Stimulated activated CD4-positive, alpha-beta T cell treated with anti-CD3 and anti-CD28 coated beads, Interleukin-1b, Interleukin-23, amount 100 ng/mL, for 4 hours (primary cell): ENCODE measurements at places on chromosomes 13 and 19.

DNA sequence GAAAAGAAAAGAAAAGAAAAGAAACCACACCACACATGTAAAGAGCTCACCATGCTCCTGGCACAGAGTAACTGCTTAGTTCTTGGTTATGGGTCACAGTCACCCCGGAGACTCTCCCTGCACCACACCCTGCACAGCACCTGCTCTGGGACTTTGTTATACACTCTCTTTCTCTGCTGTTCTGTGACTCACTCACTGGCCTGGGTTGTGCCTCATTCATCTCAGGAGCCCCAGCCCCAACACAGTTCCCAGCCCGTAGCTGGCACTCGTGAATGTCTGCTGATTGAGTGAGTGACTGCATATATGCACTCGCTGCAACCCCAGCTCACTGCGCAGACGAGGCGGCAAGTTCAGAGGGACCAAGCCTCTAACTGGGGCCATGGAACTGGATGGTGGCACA, 22.9 kb upstream of the ZNF507 start:
- no peak for DNase-seq

- no peak for DNase-seq
These were observed 1533.3 kb upstream of the SPRY2 start for GRCh38 chr13:81874253-81874652.

DNA sequence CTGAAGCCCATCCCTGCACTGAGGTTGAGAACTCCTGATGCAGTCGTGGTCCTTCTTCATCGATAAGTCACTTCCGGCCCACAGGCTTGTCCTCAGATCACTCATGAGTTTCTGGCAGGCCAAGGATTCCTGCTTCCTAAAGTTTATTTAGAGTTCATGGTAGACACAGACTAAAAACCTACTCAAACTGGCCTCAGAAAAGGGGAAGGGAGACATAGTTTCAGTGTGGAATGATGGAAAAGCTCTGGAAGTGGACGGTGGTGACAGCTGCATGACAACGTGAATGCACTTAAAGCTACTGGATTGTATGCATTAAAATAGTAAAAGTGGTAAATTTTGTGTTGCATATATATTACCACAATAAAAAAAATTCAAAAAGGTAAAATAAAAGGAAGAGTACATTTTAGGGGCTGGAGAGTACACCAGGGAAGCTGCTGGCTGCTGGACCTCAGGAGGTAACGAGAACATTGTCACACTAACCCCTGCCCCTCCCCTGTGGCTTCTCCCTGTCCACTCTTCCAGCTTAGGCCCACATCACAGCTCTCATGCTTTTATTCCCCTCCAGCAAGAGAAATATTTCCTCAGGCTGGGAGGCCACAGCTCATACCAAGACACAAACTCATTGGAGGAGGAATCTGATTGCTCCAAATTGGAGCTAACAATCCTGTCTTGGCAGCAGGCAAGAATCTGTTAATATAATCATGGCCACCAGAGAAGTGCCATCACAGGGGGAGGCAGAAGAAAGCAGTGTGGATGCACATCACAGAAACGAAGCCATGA, 741.0 kb downstream of the UQCRFS1 start:
- DNase-seq, result no peak

DNA sequence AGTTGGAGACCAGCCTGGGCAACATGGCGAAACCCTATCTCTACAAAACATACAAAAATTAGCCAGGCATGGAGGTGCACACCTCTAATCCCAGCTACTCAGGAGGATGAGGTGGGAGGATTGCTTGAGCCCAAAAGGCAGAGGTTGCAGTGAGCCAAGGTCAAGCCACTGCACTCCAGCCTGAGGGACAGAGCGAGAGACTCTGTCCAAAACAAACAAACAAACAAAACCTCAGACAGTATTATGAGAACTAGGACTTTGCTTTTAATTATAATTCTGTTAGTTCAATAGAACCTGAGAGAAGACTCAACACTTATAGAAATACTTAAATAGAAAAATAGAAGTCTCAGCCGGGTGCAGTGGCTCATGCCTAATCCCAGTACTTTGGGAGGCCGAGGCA, 31.1 kb upstream of the TPM4 start:
- DNase-seq, result no peak

DNA sequence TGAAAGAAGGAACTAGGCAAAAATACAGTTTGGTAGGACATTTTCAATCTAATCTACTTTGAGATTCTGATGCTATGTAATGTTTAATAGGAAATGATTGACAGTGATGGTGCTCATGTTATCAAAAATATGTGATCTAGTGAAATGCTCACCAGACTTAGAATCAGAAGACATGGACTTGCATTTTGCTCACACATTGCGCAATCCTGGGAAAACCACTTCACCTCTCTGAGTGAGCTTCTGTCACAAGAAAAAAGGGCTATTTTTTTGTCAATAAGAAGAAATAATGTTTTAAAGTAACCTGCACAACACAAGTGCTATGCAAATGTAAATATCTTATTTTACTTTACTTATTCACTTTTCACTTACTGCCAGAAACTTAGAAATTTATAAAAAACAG, 380.9 kb upstream of the HTR2A start:
- DNase-seq, result no peak

- DNase-seq, result no peak
These were observed 21.1 kb downstream of the LSM14A start for GRCh38 chr19:34193439-34193838.

- DNase-seq, result no peak
These were observed 56.1 kb downstream of the CHST8 start for GRCh38 chr19:33677745-33678426.

GRCh38 chr13:109819874-109820273, 33.5 kb upstream of the IRS2 start:
- no peak for DNase-seq

DNA sequence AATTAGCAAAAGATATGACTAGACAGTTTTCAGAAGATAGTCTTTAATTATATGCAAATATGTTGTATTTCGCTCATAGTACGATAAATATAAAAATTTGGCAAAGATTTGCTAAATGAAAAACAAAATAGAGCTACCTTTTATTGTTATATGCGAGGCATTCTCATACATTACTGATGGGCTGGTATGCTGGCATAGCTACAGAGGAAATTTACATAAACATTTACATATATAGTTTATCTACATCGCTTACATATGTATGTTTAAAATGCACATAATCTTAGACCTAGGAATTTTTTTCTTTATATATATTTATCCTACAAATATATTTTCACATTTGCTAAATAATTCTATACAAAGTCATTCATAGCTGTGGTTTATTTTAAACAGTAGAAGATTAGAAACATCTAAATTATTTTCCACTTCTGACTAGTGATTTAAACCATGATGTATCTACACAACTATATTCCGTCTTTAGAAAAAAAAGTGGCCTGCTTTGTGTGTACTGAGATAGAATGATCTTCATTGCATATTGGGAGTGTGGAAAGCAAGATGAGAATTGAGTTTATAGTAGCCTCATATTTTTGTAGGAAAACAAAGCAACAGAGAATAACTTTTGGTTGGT, 1345.0 kb upstream of the SLC10A2 start:
- no peak for DNase-seq

DNA sequence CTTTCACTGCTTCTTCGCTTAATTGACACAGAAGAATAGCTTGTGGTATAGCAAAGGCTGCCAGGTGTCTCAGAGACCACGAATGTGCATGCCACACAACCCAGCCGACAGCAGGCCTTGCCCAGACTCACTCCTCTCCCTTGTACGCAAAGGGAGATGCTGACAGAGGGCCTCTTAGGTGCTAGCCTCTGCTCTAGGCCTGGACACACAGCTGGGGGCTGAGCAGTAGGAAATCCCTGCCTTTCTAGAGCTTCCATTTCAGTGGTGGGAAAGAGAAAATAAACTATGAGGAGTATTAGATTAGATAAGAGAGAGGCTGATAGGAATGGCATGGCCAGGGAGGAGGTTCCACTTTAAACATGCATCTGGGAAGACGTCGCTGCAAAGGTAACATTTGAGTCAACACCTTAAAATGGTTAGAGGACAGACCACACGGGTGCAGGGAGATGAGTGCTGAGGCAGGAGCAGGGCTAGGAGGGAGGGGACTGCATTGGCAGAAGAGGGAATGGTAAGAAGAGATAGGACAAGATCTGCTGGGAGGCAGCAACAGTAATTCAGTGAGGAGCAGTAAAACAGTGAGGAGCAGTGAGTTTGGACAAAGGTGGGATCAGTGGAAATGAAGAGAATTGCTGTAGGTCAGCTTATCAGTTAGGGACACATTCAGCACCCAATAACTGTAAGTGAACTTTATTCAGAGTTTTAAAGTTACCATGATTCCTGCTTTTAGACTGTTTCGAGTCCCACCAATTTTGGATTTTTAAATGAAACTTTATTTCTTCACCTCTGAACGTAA, 100.0 kb downstream of the RNF17 start:
- DNase-seq, result no peak

- DNase-seq, result no peak
These were observed 2.3 kb downstream of the ZNF536 start for GRCh38 chr19:30374539-30374864.

- DNase-seq, result no peak
These were observed 33.7 kb downstream of the SUGT1 start for GRCh38 chr13:52686376-52686775.

GRCh38 chr19:38028913-38029510, 122.0 kb downstream of the SIPA1L3 start:
- DNase-seq, result no peak

GRCh38 chr19:3699741-3700241, 477 bp downstream of the PIP5K1C start:
- no peak for DNase-seq

DNA sequence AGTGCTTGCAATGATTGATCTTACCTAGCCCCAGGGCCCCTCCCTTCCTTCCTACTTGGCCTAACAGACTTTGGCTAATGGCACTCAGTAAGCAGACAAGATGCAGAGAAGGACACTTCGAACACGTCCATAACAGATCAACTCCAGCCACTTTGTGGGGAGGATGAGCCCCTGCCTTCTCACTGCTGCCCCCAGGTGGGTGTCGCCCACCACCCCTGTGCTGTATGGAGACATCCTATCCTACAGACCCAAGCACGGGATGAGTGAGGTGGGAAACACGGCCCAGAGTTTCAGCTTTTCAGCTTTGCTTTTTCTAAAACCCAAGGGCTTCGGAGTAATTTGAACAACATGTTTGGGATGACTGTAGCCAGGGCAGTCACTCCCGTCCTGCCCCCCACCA, 5.5 kb downstream of the SLC7A1 start:
- DNase-seq, result no peak

DNA sequence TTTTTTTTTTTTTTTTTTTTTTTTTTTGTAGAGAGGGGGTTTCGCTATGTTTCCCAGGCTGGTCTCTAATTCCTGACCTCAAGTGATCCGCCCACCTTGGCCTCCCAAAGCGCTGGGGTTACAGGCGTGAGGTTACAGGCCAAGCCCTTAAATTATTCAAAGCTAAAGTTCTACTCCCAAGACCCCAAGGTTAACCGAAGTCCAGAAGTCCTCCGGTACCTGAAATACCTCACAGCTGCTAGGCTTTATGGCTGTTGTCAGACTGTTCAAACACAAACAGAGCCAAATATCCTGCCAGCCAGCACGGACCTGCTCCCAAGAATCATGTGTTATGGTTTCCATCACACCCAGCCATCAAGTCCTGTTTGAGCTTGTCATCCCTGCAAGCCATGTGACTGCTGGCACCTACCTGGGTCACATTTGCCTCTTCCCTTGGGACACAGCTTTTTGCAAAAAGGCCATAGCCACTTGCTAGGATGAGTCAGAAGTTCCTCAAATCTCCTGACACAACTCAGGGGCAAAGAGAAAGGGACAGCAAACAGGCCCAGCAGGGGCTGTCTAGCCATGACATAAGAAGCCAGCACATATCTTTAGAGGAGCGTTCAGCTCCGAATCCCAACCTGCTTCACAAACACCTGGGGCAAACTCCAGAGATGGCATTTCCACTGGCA, 129.9 kb downstream of the FOXO1 start:
- DNase-seq, result no peak

DNA sequence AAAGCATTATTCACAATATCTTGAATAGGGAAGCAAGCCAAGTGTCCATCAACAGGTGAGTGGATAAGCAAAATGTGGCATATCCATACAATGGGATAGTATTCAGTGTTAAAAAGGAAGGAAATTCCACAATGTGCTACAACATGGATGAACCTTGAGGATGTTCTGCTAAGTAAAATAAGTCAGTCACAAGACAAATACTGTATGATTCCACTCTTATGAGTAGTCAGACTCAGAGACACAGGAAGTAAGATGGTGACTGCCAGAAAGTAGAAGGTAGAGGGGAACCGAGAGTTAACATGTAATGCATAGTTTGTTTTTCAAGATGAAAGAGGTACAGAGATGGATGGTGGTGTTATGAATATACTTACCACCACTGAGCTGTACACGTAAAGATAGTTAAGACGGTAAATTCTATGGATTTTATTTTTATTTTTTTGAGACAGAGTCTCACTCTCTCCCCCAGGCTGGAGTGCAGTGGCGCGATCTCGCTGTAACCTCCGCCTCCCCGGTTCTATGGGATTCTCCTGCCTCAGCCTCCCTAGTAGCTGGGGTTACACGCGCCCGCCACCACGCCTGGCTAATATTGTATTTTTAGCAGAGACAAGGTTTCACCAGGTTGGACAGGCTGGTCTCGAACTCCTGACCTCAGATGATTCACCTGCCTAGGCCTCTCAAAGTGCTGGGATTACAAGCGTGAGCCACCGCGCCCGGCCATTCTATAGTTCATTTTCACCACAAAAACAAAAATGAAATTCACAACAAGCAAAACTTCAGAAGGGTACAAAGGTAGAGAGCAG, 1.0 kb upstream of the CHAMP1 start:
- peak; percentile 12 for DNase-seq

DNA sequence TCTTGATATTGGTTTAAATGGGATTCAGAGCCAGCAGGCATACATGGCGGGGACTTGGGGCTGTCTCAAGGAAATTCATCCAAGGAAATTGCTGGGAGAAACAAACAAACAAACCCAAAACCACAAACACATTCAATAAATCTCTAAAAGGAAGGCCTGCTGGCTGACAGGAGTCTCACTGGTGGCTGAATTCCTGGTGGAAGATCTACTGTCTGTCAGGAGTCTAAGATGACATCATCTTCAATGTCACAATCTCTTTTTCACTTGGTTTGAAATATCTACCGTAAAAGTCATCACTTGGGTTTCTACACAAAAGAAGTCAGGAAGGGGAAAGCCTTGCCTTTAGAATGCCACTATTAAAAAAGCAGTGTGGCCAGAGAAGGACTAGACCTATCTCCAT, 87.9 kb downstream of the KLF5 start:
- DNase-seq, result no peak

GRCh38 chr19:16851031-16851712, 22.0 kb downstream of the SIN3B start:
- DNase-seq, result no peak

- DNase-seq, result no peak
These were observed 75.8 kb upstream of the FRY start for GRCh38 chr13:31955741-31956140.

GRCh38 chr13:20828539-20829364, 55.0 kb upstream of the EEF1AKMT1 start:
- no peak for DNase-seq

DNA sequence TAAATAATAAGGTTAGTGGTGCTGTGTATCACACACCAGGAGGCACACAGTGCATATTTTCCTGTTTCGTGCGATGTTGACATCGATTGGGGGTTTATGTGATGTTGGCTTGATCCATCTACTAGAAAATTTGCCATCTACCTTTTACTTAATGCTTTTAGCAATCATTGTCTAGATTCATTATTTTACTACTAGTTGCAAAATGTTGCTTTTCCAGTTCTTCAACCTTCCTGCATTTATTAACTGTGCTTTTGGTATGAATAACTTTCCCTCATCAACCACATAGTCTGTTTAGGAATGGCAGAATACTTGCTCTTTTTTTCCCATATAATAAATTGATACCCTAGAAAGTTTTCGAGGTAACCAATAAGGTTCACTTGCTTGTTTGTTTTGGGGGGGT, 17.5 kb downstream of the C13orf42 start:
- DNase-seq, result no peak
